ENCODE measurements at places on chromosomes 7 and 10. TPM values are rescaled to one million over a fixed set of nuclear protein-coding genes. Genes with fewer than 3 reads are reported as not detected.

The GPRIN2 gene
- total RNA-seq = not detected

DNA sequence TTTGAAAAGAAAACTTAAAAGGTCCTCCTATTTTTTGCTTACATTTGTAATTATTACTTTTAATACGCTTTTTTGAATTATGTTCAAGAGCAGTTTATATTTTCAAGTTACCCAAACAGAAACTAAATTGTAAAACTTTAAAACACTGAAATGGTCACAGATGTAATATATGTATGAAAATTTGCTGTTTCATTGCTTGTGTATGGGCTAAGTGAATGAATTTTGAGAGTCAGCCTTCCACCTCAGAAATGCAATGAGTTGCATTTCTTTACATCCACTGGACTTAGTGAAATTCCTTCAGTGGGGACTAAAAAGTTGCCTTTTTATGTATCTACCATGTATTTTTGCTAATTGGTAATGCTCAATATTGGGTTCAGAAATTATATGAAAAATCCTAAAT is 1.6 kb downstream of the VPS26A start:
- no peak for DNase-seq
- no peaks in the 10 kb centered on the region for H3K27me3 ChIP-seq

DNA sequence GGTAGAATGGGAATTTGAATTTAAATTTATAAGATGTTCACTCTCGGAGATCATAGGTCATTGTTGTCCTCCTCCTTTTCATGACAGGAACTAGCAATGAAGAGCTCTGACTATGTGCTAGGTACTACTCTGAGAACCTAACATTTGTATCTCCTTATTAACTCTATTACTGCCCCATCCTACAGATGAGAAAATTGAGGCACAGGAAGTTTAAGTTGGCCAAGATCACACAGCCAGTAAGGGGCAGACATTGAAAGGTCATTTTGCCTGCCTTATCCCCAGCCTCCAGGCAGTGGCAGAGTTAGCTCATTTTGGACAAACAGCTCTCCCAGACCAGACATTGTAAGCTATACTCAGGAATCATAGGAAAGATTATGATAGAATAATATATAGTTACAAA is 6.0 kb downstream of the SRGN start:
- DNase-seq = no peak
- no peak overlapping the region for H3K4me3 ChIP-seq
- H3K27ac ChIP-seq = no peak overlapping the region
- no peaks in the 10 kb centered on the region for H3K27me3 ChIP-seq
- no peaks in the 10 kb centered on the region for H3K36me3 ChIP-seq
- H3K4me1 ChIP-seq = peaks cover 10% of the 10 kb centered on the region

DNA sequence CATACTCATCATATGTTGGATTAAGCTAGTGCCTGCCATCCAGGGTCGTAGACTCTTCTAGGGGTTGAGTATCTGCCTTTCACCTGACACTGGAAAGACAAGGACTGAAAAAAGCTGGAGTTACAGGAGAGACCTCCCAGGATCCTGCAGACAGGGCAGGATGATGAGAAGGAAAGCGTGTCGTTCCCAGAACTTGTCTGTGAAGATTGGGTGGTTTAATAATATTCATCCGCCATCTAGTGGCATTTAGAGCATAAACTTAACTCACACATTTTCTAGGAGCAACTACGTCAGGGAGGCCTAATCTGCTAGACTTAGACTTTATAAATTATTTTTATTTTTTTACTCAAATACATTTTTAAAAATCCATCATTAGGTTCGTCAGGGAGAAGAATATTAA is 59.6 kb downstream of the ADRB1 start:
- peaks cover 12% of the 10 kb centered on the region for H3K4me1 ChIP-seq
- no peak for DNase-seq
- H3K36me3 ChIP-seq = no peaks in the 10 kb centered on the region

DNA sequence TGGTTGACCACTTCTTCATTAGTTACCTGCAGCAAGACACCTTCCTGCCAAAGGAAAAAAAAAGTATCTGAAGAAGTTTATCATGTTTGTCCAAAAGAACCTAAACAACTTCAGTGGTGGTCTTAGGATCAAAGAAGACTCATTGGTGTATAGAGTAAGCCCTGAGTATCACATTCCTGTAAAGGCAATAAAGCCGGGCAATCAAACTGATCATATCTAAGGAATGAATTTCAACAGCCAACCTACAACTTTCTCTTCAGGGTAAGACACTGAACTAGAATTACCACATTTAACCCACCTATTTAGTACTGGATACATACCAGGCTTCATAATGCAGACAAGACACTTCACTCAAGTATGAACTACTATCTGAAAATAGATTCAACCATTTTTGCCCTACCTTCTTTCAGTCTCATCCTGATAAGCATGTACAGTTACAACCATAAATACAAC is 10.1 kb downstream of the HNRNPA2B1 start:
- H3K4me1 ChIP-seq = peaks cover 35% of the 10 kb centered on the region
- peaks cover 41% of the 10 kb centered on the region for H3K36me3 ChIP-seq
- H3K27ac ChIP-seq = no peak overlapping the region
- no peaks in the 10 kb centered on the region for H3K27me3 ChIP-seq

DNA sequence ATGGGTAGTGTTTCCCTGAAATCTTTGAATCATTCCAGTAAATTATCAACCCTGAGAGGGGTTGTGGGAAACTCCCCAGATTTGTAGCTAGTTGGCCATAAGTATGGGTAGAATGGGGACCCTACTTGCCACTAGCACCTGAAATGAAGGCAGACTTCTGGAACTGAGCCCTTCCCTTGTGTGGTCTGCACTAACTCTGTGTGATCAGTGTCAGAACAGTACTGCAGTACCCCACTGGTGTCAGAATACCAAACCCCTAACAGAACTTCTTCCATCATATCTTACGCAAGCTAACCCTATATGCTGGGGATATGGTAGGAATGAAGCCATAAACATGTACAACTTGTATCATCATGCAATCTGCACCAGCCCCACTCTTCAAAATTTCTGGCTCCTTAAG is 50.8 kb downstream of the ABI1 start:
- no peaks in the 10 kb centered on the region for H3K4me1 ChIP-seq
- no peak for DNase-seq
- H3K27me3 ChIP-seq = no peaks in the 10 kb centered on the region
- no peak overlapping the region for H3K27ac ChIP-seq
- no peaks in the 10 kb centered on the region for H3K36me3 ChIP-seq

GRCh38 chr10:131770946-131771633 is 129.7 kb upstream of the PPP2R2D start:
- H3K36me3 ChIP-seq = no peaks in the 10 kb centered on the region
- no peaks in the 10 kb centered on the region for H3K4me1 ChIP-seq
- H3K4me3 ChIP-seq = no peak overlapping the region
- no peak for DNase-seq
- no peak overlapping the region for H3K27ac ChIP-seq
- no peaks in the 10 kb centered on the region for H3K27me3 ChIP-seq

GRCh38 chr10:8349610-8350249 is 295.2 kb downstream of the GATA3 start:
- H3K4me1 ChIP-seq = no peaks in the 10 kb centered on the region
- no peak for DNase-seq
- H3K36me3 ChIP-seq = no peaks in the 10 kb centered on the region
- H3K27ac ChIP-seq = no peak overlapping the region
- H3K27me3 ChIP-seq = no peaks in the 10 kb centered on the region

DNA sequence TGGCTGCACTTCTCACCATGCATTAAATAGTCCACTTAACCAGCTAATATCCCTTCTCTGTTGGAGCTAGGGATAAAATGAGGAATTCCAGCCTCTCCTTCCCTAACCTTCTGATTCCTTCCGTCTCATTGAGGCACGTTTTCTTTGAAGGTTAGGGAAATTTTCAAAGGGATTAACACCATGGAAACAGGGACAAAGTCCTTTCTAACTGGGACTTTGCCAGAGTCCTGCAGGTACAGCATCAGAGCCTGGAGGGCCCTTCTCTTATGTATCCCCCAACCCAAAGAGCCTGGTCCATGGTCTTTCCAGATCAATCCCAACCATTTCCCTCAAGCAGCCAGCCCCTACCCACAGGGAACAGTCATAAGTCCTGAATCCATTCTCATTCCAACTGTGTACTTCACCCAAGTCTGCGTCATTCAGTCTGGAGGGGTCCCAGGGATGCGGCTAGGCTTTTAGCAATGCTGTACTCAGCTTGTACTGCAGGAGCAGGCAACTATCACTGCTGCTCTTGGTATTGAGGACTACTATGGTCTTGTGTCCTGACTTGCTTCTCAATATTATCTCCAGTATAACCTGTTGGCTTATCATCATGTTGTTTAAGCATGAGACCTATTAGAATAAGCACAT is 34.6 kb upstream of the CROT start:
- no peaks in the 10 kb centered on the region for H3K27me3 ChIP-seq
- DNase-seq = no peak
- no peak overlapping the region for H3K4me3 ChIP-seq
- no peaks in the 10 kb centered on the region for H3K36me3 ChIP-seq

The TMEM178B gene
- total RNA-seq = 18.6 TPM

DNA sequence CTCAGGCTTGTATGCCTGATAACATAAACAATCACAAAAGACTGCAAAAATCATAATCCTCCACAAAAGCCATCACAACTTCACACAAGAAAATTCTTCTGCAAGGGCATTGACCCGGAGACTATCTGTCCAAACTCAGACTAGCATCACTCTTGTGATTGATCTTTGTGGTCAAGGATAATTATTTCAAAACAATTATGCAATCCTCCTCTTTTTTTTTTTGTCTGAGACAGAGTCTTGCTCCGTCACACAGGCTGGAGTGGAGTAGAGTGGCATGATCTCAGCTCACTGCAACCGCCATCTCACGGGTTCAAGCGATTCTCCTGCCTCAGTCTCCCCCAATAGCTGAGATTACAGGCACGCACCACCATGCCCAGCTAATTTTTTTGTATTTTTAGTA is 22.2 kb downstream of the CDNF start:
- no peaks in the 10 kb centered on the region for H3K36me3 ChIP-seq
- H3K27me3 ChIP-seq = no peaks in the 10 kb centered on the region
- H3K27ac ChIP-seq = no peak overlapping the region
- H3K4me1 ChIP-seq = no peaks in the 10 kb centered on the region
- DNase-seq = no peak

DNA sequence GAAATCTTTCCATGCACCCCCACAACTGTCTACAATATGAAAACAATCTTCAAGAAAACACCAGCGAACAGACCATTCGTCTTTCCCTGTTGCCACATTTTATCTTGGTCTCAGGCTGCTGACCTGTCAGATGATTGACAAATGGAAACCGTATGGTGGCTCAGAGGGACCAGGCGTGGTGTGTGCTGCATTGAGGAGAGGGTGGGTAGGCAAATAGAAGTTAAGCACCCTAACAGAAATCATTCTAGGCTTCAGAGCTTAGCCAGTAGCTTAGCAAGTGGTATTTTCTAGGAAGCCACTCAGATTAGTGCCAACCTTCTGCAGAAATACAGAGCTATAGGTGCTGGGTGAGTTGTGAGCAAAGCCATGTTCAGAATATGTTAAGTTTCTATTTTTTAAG is 114.9 kb downstream of the DPP6 start:
- H3K4me1 ChIP-seq = no peaks in the 10 kb centered on the region
- H3K27ac ChIP-seq = no peak overlapping the region
- no peaks in the 10 kb centered on the region for H3K36me3 ChIP-seq
- H3K4me3 ChIP-seq = no peak overlapping the region

- no peak overlapping the region for H3K4me3 ChIP-seq
- peaks cover 2% of the 10 kb centered on the region for H3K4me1 ChIP-seq
- DNase-seq = no peak
- no peaks in the 10 kb centered on the region for H3K27me3 ChIP-seq
- H3K36me3 ChIP-seq = no peaks in the 10 kb centered on the region
These were observed 83.3 kb upstream of the KLF6 start for GRCh38 chr10:3868271-3868664.

DNA sequence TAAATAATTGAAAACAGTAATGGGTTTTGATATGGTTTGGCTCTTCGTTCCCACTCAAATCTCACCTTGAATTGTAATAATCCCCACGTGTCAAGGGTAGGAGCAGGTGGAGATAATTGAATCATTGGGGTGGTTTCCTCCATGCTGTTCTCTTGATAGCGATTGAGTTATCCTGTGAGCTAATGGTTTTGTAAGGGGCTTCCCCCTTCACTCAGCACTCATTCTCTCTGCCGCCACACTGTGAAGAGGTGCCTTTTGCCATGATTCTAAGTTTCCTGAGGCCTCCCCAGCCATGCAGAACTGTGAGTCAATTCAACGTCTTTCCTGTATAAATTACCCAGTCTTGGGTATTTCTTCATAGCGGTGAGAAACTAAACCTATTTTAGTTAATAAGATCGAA is 551.7 kb upstream of the POT1 start:
- H3K4me3 ChIP-seq = no peak overlapping the region

- H3K27ac ChIP-seq = no peak overlapping the region
- no peaks in the 10 kb centered on the region for H3K36me3 ChIP-seq
- DNase-seq = no peak
- H3K27me3 ChIP-seq = no peaks in the 10 kb centered on the region
- H3K4me3 ChIP-seq = no peak overlapping the region
These were observed 3.9 kb downstream of the CASD1 start for GRCh38 chr7:94513565-94513860.

The LIPJ gene
- not detected for total RNA-seq

- DNase-seq = no peak
- H3K36me3 ChIP-seq = no peaks in the 10 kb centered on the region
- no peaks in the 10 kb centered on the region for H3K27me3 ChIP-seq
- peaks cover 16% of the 10 kb centered on the region for H3K4me1 ChIP-seq
These were observed 64.8 kb downstream of the REEP3 start for GRCh38 chr10:63586043-63586442.

The PLXDC2 gene
- 18.7 TPM for total RNA-seq

The FGFBP3 gene
- total RNA-seq = 0.51 TPM

GRCh38 chr7:50142425-50143017 is 49.5 kb upstream of the ZPBP start:
- no peaks in the 10 kb centered on the region for H3K36me3 ChIP-seq
- H3K4me3 ChIP-seq = no peak overlapping the region

GRCh38 chr7:30545791-30546555 is 41.3 kb upstream of the GGCT start:
- peaks cover 24% of the 10 kb centered on the region for H3K4me1 ChIP-seq
- H3K4me3 ChIP-seq = no peak overlapping the region
- peaks cover 4% of the 10 kb centered on the region for H3K36me3 ChIP-seq

The PKD1L1 gene
- 2.7 TPM for total RNA-seq

DNA sequence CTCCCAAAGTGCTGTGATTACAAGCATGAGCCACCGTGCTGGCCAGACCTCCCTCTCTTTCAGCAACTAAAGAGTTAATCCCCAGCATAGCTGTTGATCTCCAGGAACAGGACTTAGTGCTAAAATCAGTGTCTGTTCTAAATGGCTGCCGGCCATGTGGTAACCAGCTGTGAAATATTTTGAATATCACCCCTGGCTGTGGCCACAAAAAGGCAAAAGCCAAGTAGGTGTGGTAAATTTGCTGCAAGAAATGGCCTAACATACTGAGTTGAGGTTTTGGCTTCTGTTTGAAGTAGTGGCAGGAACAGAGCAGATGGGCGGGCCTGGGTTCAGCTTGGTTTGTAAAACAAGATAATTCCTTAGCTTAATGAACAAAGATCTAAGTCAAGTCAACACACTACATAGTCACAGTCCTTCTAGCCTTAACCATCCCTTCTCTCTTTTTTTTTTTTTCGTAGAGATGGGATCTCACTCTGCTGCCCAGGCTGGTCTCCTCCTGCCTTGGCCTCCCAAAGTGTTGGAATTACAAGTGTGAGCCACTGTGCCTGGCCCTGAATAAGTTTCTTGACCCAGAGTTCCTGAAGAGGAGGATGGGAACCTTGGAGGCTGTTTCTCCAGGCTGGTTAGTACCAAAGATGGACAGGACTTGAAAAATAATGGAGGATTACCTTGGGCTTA is 22.7 kb upstream of the AGFG2 start:
- no peaks in the 10 kb centered on the region for H3K36me3 ChIP-seq
- H3K27me3 ChIP-seq = no peaks in the 10 kb centered on the region
- no peaks in the 10 kb centered on the region for H3K4me1 ChIP-seq
- no peak overlapping the region for H3K4me3 ChIP-seq

All from heart left ventricle (tissue), 16 donors.